ENCODE measurements at places on chromosomes 3 and 15.

- DNase-seq, result no peak
Observed at GRCh38 chr15:95405447-95405846, 925.1 kb upstream of the NR2F2 start.

GRCh38 chr3:78258798-78259197 lies 1218.9 kb downstream of the ROBO2 start:
- DNase-seq, result no peak

- no peak for DNase-seq
Observed at GRCh38 chr3:175179055-175179454, 319.9 kb downstream of the NAALADL2 start.

GRCh38 chr15:71892335-71892734 lies 82.0 kb downstream of the NR2E3 start:
- no peak for DNase-seq

DNA sequence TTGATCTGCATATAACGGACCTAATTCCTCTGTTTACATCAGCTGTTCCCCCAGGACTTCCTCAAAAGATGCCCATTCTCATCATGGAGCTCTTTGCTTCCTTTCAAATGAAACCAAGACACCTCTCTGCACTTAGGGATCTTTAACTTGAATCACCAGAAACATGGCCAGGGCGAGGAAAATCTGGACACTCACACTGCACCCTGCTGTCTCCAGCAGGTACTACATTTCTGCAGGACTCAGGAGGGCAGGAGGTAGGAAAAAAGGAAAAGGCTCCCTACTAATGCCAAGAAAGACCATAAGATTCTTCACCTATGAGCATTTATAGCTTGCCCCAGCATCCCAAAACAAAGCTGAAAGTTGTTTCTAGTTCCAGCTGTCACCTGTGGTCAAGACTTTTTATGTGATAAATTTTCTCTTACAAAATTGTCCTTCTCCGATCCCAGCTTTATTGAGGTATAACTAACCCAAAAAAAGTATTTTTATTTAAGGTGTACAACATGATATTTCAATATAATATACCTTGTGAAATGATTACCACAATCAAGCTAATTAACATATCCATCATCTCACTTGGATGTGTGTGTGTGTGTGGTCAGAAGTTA lies 87.3 kb upstream of the C15orf61 start:
- DNase-seq, result no peak

DNA sequence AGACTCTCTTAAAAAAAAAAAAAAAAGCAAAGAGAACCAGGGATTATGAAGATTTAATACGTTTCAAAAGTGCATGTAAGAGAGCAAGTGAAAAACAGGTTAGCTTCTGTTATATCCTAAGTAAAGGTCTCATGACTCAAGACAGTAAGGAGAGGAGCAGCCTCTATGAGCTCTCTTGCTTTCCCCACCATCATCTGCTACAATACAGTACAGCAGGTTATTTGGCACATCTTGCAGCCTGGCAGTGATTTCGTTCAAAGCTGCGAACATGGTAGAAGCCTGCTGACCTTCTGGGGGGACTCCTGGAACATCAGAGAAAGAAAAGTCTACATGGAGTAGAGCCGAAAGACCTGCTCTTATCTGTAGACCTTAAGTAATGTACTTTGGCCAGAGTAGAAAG lies 129.2 kb upstream of the PLXND1 start:
- no peak for DNase-seq

- DNase-seq, result no peak
Observed at GRCh38 chr3:122694966-122695365, 14.3 kb downstream of the PARP14 start.

DNA sequence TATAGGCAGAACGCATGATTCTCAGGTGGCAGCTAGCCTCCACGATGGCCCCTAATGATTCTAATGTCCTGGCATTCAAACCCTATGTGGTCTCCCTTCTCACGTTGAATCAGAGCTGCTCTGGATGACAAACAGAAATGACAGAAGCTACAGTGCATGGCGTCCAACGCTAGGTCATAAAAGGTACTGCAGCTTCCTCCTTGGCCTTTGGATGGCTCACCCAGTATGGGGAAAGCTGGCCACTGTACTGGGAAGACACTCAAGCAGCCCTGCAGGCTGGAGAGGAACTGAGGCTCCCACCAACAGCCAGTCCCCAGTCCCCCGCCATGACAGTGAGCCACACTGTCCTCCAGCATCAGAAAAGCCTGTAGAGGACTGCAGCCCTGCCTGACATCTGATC lies 286.3 kb downstream of the FAM43A start:
- no peak for DNase-seq

GRCh38 chr15:71970435-71970834 lies 147.5 kb downstream of the MYO9A start:
- no peak for DNase-seq

DNA sequence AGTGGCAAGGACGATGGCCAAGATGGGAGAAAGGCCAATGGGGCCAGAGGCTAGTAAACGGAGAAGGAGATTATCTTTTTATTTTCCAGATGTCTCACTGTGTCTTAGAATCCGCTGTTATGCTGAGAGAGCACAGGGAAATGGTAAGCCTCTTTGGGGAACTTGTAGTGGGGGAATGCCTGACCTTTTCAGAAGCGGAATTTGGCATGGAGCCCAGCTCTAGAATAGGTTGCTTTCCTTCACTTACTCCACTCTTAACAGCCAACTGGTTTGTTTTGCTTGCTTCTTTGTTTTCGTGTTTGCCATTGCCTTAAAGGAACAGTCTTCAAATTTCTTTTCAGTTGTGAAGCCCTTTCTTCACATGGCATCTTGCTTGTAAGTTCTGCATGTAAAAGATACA lies 316.2 kb upstream of the THRB start:
- DNase-seq, result no peak

- no peak for DNase-seq
Observed at GRCh38 chr15:83899670-83900069, 245.7 kb downstream of the ADAMTSL3 start.

GRCh38 chr15:91974321-91974720 lies 120.8 kb downstream of the SLCO3A1 start:
- DNase-seq, result no peak

DNA sequence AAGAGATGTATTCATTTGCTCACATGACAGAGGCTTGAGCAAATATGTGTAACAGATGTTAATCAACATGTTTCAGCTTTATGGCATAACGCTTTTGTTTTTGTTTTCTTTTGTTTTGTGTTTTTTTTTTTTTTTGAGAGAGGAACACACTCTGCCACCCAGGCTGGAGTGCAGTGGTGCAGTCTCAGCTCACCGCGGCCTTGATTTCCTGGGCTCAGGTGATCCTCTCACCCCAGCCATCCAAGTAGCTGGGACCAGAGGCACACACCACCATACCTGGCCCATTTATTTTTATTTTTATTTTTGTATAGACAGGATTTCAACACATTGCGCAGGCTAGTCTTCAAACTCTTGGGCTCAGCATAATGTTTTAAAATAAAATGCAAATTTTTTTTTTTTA lies 1504.4 kb upstream of the CADM2 start:
- DNase-seq, result no peak

DNA sequence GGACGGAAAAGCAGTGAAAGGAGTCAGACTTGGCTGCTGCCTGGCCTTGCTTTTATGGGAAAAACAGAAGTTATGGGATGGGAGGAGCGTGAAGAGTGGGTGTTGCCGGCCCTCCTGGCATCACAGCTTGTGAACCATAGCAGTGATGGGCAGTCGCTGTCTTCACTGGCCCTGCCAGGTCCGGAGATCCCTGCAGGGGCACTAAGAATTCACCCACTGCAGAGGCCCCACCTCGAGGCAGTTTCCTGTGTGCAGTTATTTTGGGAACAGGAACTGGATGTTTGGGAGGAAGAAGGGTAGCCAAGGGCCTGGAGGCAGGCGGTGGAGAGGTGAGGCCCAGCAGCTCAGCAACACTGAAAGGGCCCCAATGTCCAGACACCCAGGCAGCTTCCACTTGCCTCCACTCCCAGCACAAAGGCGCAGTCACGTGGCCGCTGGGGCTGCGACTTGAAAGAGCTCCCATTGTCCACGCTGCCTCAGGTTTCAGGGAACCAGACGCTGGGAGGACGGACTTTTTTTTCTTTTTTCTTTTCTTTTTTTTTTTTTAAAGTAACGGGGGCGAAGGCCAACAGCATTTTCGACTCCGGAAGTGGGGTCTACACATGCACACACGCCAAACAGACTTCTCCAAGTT lies 255.6 kb downstream of the ZNF621 start:
- peak; percentile 87 for DNase-seq

- DNase-seq, result no peak
Observed at GRCh38 chr3:141446737-141447136, 40.1 kb upstream of the RASA2 start.

DNA sequence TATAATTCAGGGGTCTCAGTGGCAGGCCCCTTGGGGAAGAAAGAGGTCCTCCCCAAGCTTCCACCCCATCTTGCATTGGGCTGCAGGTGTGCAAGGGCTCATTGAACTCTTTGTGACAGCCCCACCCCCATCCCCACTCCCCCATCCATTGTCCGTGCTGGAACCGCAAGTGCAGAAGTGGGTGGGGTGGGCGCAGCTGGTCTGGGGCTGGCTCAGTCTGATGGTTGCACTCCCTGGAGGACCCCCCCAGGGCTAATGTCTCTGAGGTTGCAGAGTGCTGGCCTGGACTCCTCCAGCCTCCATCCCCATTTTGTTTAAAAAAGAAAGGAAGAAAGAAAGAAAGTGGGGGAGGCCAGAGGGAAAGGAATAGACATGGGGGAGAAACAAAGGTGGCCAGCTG lies 42.3 kb upstream of the ARL8B start:
- DNase-seq, result no peak

DNA sequence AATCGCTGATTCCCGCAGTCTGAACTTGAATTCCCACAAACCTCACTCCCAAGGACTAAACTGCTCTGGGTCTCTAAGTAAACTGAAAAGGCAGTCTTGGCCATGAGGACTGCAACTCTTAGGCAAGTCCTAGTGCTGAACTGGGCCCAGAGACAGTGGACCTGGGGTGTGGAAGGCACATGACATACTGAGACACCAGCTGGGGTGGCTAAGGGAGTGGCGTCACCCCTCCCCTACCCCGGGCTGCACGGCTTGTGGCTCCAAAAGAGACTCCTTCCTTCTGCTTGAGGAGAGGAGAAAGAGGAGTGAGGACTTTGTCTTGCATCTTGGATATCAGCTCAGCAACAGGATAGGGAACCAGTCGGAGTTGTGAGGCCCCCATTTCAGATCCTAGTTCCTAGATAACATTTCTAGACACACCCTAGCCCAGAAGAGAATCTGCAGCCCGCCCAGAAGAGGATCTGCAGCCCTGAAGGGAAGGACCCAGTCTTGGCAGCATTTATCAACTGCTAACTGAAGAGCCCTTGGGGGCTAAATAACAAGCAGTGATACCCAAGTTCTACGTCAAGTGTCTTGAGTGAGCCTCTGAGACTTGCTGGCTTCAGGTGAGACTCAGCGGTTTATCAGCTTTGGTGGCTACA lies 110.7 kb upstream of the C3orf80 start:
- peak; percentile 31 for DNase-seq
